ENCODE measurements at places on chromosomes 3 and 15. TPM values are rescaled to one million over a fixed set of nuclear protein-coding genes. Genes with fewer than 3 reads are reported as not detected.

The MAGI1 gene
- total RNA-seq = 0.49 TPM

The CDCP1 gene
- 2.1 TPM for total RNA-seq

The GRM7 gene
- not detected for total RNA-seq

The MYH15 gene
- total RNA-seq = 0.42 TPM

The ZNF774 gene
- 3.0 TPM for total RNA-seq

The ALDH1L1 gene
- not detected for total RNA-seq

The SLC26A6 gene
- 40.1 TPM for total RNA-seq

The CTXN2 gene
- total RNA-seq = not detected

The SLCO3A1 gene
- 39.5 TPM for total RNA-seq

The CCDC9B gene
- total RNA-seq = 0.66 TPM

The FBXW12 gene
- total RNA-seq = not detected

The LINGO1 gene
- not detected for total RNA-seq

The CP gene
- not detected for total RNA-seq

The RPL14 gene
- 1,702 TPM for total RNA-seq

The MLF1 gene
- total RNA-seq = 0.80 TPM

The QARS1 gene
- total RNA-seq = 215 TPM

Data from T-helper 1 cell treated with Interleukin-12 subunit alpha and Interleukin-12 subunit beta and Interleukin-4 antibody, amounts not matched to agents 30 ng/mL and 1 ng/mL, for 36 hours (primary cell).